H7 (cell line): ENCODE measurements at places on chromosomes 7 and 10.

GRCh38 chr10:87915406-87915805, 52.0 kb downstream of the PTEN start:
- peak; percentile 48 for DNase-seq

GRCh38 chr7:30366606-30367005, 82.2 kb downstream of the ZNRF2 start:
- DNase-seq = no peak

DNA sequence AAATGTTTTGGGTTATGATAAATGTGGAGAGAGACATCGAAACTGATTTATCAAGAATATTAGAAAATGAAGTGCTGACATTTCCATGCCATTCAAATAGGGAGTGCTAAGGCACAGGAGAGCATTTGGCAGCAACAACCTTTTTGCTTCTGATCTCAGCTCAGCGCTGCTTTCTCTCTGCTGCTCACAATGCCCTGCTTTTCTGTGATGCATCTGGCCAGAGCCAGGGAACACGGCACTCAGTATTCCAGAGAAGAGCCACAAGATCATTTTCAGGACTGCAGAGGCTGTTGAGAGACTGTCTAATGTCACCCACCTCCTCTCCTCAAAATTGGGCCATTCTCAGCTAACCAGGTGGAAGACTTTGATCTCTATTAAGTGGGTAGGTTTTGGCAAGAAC, 28.1 kb downstream of the INSYN2A start:
- DNase-seq = no peak

- DNase-seq = no peak
Measured at GRCh38 chr10:47405857-47406547, 21.9 kb upstream of the ZNF488 start.

- peak; percentile 41 for DNase-seq
Measured at GRCh38 chr7:128837521-128837921, 7.3 kb downstream of the FLNC start.

DNA sequence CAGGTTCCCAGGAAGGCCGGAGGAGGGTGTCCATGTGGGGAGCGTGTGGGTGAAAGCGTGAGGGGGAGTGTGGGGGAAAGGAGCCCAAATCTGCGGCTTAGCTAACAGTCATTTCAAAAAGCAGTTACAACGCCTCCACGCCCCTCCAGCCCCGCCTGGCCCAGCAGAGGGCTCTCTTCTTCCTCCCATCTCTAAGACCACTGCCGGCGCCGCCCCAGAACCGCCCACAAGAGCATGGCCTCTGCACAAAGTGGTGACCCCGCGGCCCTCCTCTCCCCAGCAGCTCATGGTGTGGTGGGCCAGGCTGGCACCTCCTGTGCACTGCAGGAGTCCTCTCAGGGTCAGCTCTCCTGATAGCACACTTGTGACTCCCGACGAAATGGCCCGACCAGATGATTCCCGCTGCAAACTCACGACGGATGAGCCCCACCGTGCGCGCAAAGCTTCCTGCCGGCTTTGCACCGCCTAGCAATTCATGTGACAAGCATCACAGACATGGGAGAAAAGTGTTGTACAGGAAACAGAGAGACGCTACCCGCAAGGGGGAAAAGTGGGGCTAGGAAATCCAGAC, 12.4 kb upstream of the HUS1 start:
- DNase-seq = peak; percentile 90

DNA sequence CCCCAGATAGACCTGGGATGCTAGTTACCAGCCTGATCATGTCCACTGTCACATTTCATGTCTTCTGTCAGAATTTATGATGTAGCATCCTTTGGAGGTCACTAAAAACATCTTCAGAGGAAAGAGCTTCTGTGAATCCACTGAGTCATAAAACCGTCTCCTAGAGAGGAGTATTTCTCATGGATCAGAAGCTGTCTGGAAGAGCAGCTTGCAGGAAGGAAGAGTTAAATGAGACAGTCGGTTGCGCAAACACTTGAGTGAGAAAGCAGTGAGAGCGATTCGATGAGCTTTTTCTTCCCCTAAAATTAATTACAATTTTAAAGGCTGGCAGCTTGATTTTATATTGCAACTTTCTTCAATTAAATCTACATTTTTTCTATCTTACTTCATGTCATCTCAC, 47.2 kb upstream of the WDR11 start:
- DNase-seq = no peak

DNA sequence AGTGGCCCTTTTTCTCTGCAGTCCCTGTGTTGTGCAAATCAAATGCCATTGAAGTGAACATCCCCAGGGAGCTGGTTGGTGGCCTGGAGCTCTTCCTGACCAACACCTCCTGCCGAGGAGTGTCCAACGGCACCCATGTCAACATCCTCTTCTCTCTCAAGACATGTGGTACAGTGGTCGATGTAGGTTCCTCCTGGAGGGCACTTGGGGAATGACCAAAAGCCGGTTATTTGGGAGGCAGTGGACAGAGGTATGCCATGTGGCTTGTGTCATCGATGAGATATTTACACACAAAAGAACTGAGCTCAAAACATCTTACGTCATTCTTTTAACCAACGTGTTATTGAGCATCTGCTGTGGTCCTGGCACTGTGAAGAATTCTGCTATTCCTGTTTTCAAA, 19.7 kb downstream of the OIT3 start:
- DNase-seq = no peak
